ENCODE measurements at places on chromosomes 13 and 19. TPM values are rescaled to one million over a fixed set of nuclear protein-coding genes. Genes with fewer than 3 reads are reported as not detected.

DNA sequence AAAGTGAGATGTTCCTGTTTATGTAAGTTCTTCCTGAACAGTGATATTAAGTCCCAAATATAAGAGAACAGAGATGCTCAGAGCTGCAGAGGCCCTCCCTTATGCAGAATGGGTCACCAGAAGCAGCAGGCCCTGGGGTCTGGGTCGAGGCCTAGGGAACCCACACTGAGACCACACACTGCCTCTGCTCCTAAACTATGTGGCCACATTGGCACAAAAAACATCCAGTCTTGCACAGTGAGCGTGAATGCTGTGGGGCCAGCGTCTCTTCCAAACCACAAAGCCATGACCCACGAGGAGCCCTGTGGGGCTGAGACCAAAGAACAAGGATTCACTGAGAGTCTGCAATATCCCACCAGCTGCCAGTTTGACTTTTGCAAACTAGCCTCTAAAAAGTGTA lies 23.6 kb downstream of the PROZ start:
- DNase-seq = no peak

GRCh38 chr13:93182406-93182805 lies 44.2 kb upstream of the GPC6 start:
- no peak for DNase-seq

DNA sequence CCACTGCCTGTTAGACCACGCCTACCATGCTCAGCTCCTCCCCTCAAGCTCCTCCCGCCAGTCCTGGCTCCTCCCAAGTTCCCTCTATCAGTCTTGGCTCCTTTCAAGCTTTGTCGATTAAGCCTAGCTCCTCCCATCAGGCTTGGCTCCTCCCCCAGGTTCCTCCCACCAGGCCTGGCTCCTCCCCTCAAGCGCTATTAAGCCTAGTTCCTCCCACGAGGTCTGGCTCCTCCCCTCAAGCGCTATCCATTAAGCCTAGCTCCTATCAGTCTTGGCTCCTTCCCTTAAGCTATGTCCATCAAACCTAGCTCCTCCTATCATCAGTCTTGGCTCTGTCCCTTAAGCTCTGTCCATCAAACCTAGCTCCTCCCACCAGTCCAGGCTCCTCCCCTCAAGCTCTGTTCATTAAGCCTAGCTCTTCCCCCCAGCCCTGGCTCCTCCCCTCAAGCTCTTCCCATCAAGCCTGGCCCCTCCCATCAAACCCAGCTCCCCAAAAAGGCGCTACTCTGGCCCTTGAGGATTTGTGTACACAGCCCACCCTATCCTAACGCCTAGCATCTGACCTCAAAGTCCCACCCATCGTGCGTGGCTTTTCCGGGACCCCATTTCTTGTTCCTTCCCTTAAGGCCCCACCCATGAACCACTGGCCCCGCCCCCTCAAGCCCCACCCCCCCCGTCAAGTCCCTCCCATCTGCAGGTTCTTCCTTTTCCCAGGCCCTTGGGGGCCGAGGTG lies 10.0 kb downstream of the CAMSAP3 start:
- no peak for DNase-seq

- no peak for DNase-seq
These were observed 776 bp upstream of the LENG1 start for GRCh38 chr19:54160182-54160811.

DNA sequence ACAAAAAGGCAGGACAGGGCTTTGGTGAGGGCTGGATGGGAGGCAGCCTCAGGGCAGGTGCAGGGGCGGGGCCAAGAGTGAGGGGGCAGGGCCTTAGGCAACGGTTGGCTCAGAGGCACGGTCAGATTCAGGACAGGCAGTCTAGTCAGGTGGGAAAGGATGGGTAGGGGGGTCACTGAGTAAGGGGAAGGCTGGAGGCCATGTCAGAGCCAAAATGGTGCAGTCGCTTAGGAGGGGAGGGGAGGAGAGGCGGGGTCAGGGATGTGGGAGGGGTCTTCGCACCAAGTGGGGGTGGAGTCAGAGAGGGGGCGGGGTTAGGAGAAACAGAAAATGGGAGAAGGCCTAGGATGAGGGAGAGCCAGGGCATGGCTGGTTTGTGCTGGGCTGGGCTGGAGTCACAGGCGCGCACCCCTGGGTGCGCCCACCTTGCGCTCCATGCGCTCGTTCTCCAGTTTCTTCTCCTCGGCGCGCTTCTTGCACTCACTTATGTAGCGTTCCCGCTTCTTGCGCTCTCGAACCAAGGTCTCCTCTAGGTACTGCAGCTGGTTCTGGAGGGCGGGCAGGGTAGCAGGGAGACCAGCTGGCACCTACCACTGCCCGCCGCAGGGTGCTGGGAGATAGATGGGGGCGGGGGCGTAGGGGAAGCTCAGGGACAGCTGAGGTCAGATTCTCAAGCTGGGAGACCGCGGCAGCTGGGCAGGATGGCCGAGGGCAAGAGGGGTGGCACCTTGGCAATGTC lies 6.8 kb upstream of the RGL3 start:
- no peak for DNase-seq

DNA sequence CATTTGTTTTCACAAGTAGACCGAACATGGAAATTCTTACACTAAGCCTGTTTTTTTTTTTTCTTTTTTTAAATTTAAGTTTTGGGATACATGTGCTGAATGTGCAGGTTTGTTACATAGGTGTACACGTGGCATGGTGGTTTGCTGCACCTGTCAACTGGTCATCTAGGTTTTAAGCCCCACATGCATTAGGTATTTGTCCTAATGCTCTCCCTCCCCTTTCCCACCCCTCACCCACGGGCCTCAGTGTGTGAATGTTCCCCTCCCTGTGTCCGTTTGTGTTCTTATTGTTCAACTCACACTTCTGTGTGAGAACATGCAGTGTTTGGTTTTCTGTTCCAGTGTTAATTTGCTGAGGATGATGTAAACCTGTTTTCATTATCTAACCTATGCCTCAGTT lies 2.6 kb downstream of the NLRP4 start:
- no peak for DNase-seq

GRCh38 chr19:51587264-51588191 lies 16.4 kb downstream of the ZNF175 start:
- no peak for DNase-seq

DNA sequence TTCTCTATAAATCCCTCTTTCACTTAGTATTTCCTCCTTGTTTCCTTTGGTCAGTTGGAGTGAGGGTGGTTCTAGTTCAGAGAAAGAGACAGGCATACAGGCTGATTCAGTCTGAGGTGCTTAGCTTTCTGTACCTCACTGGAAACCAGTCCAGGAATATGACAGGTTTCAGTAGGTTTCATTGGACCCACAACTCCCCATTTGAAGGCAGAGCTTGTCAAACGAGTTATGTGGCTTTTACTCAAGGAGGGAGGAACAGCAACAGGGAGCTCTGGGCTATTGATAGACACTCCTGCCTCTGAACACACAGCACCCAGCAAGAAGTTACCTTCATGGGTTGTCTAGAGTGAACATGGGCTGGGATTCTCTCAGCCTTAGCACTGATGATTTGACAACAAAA lies 14.5 kb downstream of the ACTN4 start:
- no peak for DNase-seq

GRCh38 chr19:38115271-38115802 lies 108.7 kb downstream of the DPF1 start:
- DNase-seq = no peak

DNA sequence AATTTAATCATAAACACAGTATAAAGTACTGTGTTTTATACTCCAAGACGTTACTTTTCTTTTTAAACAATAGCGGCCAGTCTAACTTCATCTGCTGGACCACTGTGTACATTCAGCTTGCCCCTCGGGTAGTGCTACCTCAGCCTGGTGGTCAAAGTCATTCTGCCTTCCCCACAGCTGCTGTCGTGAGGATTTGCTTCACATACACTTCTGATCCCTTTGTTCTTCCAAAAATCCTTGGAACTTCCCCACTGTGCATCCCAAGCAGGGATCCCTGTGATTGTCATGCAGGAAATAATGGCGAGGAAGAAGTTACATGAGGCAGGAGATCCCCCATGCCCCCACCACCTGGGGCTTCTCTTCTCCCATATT lies 234.9 kb upstream of the STARD13 start:
- no peak for DNase-seq

DNA sequence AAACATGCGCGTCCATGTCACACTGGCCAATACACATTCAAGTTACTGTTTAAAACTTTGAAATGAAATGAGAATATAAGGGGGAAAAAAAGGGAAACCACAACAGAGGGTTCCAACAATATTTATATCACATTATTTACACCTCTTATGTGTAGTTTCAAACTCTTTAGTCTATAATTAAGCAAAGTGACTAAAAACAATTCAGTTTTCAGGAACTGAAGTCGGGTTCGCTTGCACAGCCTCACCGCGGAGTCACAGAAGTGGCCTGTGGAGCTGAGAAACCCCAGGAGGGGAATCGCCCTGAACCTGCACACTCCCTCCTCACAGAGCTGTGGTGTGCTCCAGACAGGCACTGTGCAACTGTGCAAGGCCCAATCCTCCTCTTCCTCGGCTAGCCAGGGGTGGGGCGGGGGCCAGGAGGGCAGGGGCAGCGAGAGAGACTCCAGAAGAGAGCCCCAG lies 75.9 kb downstream of the STK24 start:
- no peak for DNase-seq

GRCh38 chr19:41958367-41959055 lies 610 bp downstream of the RABAC1 start:
- peak; percentile 93 for DNase-seq

DNA sequence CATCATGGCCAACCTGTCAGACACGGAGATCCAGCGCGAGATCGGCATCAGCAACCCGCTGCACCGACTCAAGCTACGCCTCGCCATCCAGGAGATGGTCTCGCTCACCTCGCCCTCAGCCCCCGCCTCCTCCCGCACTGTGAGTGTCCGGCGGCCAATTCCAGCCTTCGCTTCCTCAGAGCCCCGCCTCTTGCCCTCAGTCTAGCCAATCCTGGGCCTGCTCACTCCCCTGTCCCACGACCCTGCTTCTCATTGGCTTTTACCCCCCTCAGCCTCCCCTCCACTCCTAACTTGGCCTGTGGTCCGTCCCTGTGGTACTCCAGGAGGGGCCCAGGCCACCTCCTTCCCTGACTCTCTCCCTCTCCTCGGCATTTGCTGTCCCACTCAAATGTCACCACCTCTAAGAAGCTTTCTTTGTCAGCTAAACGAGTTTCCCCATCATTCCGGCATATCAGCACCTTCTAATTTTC lies 12.3 kb downstream of the HRC start:
- peak; percentile 78 for DNase-seq

GRCh38 chr19:37468961-37469777 lies at the start of gene ZNF570:
Gene ZNF570, plus strand, starts transcription at chr19:37469356. Its CDS starts 999 bp downstream, at chr19:37470355.
- peak; percentile 75 for DNase-seq

DNA sequence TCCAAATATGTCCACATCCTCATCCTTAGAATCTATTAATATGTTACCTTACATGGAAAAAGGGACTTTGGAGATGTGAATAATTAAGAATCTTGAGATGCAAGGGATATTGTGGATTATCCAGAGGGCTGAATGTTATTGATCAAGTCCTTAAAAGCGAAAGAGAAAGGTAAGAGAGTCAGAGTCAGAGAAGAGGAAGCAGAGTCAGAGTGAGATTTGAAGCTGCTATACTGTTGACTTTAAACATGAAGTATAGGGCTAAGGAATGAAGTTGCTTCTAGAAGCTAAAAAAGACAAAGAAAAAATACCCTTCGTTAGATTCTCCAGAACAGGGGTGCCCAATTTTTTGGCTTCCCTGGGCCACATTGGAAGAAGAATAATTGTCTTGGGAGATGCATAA lies 627.2 kb upstream of the SLITRK6 start:
- DNase-seq = no peak

DNA sequence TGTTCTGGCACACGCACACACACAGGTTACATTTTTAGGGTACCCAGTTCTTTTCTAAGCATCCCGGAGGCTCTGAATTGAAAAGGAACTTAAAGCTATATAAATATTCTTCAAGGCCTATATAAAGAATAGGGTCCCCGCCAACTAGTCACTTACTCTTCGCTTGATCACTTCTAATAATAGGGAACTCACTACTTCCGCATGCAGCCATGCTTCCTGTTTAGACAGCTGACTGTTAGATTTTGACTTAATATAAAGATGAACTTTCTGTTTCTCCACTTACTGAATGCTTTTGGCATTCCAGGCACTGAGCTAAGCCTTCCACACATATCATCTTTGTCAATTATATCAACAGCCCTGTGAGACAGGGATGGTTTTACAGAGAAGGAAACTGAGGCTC lies 259.6 kb downstream of the TSHZ3 start:
- DNase-seq = no peak

SLC27A1 gene
- total RNA-seq = 6.3 TPM

CBY2 gene
- total RNA-seq = not detected

ZNF101 gene
- 66.9 TPM for total RNA-seq

MUC16 gene
- total RNA-seq = 0.02 TPM

SGCG gene
- not detected for total RNA-seq

GPR4 gene
- 0.09 TPM for total RNA-seq
